ENCODE measurements at places on chromosomes 2 and 18.

DNA sequence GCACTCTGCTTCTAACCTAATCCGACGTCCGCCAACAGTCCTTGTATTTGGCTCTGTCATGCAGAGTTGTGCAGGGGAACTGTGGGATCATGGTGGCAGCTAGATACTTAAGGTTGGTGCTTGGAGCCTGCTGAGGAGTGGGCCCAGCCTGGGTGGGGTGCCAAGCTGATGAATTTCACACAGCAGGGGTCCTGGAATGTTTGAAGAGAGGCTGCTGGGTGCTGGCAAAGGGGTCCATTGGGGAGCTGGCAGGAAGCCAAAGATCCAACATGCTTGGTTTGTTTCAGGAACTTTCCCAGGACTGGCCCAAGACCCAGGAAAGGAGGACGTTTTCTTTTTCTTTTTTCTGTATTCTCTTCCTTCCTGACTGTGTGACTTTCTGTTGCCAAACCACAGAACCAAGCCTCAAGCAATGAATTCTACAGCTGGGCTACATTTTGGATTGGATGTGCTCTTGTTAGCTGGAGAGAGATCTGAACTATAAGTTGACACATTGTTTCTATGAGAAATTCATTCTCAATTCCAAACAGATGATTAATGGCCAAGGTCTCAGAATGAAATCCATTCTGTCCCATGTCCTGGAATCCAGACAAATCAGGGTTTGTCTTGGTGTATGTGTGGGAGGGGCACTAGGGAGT is 49.9 kb downstream of the DHRS9 start:
- no peak for DNase-seq

DNA sequence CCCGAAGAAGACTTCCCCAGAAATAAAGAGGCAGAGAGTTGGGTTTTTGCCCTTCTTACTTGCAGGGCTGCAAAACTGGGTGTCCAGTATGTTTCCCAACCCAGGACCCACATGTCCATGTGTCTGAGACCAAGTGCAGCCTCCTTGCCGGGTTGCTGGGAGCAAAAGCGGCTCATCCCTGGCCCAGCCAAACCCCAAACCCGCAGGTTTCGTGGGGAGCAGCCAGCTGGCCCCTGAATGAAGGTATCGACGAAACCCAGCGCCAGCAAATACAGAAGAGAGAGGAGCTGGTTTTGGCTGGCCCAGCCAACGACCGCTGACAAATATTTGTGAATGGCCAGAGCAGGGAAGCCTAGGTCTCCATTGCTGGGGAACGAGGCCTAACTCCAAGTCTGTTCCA is 197.1 kb downstream of the SMAD7 start:
- no peak for DNase-seq

DNA sequence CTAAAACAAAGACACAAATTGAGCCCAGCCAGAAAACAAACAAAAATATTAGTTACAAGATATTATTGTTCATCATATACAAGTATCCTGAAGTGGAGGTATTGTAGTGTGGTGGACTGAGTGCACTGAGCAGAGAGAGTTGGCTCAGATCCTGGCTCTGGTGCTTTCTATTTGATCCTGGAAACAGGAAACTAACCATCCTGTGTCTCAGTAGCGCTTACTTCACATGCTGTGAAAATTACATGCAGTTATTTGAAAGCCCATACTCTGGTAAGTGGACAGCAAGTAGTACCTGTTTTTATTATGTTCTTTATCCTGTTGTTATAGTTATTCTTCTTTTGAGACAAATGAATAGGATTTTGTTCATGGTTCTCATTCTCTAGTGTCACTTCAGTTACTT is 84.3 kb upstream of the CRIM1 start:
- DNase-seq, result no peak

GRCh38 chr2:119546447-119546767 is 2.2 kb downstream of the CFAP221 start:
- no peak for DNase-seq

DNA sequence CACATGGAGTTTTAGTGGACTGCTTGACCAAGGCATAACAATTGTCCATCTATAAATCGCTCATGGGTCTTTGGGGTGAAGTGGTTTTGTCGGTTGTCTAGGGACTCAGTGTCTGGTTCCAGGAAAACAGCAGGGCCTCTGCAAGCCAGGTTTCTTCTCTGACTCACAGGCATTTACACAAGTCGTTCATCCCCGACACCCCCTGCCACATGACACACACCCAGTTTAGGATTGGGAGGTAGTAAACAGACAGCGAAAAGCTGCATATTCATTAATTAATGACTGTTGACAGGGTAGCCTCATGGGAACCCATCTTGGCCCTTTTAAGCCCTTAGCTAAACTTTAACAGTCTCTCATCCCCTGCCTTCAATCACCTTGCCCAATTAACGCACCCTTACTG is 194.8 kb upstream of the ACVR2A start:
- DNase-seq, result no peak

- DNase-seq, result no peak
Observed at GRCh38 chr2:237724811-237725478, 73.6 kb upstream of the RBM44 start.

- DNase-seq, result no peak
Observed at GRCh38 chr2:99348173-99348572, 11.0 kb downstream of the EIF5B start.

GRCh38 chr2:177682836-177683660 is 290.5 kb downstream of the AGPS start:
- DNase-seq, result no peak

- no peak for DNase-seq
Observed at GRCh38 chr18:63443829-63444228, 21.6 kb upstream of the VPS4B start.

DNA sequence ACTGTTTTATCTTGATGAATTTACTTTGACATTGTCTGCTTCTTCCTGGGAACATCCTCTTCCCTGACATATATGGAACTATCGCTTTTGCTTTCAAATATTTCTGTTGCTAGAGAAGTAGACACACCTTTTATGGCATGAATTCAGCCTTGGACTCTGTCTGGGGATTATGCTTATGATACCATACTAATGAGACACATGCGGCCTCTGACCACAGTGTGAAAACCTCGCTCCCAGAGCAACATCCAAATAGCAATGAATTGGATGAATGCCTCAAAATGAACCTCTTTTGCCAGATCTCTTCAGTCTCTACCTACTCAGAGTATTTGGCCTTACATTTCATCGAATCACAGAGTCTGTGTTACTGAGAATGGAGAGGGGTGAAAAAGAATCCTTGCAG is 70.9 kb downstream of the PIEZO2 start:
- DNase-seq, result no peak

DNA sequence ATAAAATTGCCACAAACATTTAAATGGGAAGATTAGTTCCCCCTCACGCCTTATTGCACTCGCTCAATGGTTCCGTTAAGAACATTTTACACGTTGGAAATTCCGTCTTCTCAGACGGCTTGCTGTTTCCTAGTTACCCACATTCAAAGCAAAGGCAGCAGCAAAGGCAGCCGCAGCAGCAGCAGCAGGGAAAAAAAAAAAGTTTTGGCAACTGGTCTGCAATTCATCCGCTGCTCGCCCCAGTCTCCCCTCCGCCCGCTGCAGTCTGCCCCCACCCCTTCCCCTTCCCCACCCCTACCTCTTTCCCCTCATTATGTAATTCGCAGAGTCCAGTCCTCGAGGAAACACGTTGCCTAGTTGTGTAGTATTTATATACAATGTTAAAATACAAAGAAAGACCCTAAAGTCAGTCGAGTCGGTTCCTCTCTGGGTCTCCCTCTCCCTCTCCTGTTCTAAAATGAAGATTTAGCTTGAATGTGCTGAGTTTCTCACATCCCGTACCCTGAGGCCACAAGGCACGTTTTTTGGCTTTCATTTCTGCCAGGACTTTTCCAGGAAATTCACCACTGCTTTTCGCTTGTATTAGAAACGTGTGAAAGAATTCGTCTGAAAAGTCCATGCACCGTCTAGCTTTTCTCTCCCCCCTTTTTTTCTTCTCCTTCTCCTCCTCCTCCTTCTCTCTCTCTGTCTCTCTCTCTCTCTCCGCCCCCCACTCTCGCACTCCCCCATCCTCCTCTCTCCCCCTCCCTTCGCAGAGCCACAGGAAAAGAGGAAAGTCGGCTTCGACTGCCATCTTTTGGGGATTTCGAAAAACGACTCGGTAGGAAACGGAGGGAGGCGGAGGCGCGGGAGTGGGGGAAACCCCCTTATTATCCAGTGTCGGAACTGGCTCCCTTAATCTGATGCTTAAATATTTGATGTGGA is 140.0 kb downstream of the MEIS1 start:
- DNase-seq, result no peak

DNA sequence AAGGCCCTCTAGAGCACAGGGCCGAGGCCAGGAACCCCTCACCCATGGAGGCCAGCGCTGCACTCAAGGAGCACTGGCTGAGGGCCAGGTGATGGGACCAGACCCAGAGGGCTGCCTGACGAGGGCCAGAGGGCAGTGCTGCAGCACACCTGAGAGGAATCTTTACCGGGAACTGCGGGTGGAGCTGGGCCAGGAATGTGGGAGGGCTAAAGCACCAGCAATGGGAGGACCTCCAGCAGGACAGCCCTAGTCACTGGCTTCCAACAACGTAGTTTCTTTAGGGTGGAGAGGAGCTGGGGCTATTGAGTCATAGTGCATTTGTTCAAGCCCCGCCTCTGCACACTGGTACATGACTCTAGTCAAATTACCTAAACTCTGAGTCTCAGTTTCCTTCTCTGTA is 143.4 kb downstream of the TMEM17 start:
- no peak for DNase-seq

DNA sequence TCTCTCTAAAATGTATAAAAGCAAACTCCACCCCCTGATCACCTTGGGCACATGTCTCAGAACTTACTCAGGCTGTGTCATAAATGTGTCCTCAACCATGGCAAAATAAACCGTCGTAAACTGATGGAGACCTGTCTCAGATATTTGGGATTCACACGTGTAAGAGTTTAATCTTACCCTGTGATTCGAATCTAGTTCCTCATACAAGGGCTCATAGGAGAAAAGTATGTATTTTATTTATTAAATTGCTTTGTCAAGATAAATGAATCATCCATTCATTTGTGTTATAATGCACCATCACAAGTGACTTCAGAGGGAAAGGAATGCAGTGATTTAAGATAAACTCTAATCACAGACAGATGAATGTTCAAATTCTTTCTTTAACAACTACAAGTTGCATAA is 712.5 kb upstream of the LRATD1 start:
- no peak for DNase-seq

- no peak for DNase-seq
Observed at GRCh38 chr2:104430359-104430740, 423.6 kb upstream of the POU3F3 start.

DNA sequence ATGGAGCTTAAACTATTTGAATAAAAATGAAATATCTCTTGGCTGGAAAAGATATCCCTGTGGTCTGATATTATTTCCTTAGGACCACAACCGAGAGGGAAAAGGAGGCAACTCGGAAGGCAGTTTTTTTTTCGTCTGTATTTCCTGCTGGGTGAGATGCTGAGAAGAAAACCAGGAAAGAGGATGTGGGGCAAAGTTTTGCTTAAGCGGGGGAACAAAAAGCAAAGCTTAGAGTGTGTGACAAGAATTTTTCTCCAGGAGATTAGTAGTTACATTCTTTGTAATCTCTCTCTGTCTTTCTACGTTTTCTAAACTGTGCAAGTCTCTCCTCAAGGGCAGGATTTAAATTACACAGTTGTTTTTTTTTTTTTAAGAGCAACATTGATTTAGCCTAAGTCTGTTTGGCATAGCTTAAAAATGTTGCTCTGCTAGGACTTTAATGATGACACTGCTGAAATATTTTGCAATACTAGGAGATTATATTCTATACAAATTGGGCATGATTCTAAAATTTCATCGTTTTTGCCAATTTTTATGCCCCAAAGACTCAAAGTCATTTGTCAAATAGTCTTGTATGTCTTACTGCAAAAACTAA is 258.5 kb downstream of the KCNS3 start:
- DNase-seq, result no peak

GRCh38 chr2:100529900-100530299 is 32.9 kb upstream of the PDCL3 start:
- no peak for DNase-seq

- no peak for DNase-seq
Observed at GRCh38 chr18:3463051-3463450, 13.1 kb downstream of the TGIF1 start.

- no peak for DNase-seq
Observed at GRCh38 chr2:68653034-68653433, 9.7 kb downstream of the PROKR1 start.

DNA sequence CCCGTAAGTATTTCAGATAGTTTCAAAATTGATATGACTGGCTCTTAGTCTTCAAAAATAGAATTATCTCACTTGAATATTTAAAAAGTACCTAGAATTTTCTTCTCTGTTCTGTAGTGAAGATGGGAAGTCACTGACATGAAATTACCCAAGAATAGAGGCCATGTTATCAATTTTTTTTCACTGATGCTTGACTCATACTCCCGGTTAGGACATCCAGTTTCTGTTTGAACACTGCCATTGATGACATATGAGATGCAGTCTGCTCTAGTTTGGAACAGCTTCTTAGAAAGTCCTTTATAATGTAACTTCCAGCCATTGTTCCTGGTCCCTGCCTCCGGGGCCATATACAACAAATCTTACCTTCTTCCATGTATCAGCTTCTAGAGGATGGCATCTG is 26.0 kb downstream of the MAP3K20 start:
- DNase-seq, result no peak

DNA sequence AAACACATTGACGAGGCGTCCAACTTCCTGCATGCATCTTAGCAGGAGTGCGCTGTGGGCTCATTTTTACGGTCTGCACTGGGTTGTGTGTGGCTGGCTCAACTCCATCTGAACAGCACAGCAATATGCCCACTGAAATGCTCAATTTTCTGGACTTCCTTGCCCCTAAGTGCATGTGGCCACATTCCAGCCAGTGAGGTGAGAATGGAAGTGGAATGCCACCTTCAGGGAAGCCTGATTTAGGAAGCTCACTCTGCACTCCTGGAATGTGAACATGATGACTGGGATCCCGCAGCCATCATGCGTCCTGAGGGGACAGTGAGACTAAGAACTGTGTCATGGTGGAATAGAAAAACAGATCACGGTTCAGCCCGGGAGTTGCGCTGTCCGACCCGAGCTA is 76.2 kb downstream of the PSMG2 start:
- peak; percentile 26 for DNase-seq

- DNase-seq, result no peak
Observed at GRCh38 chr2:158486970-158487325, 30.2 kb downstream of the PKP4 start.

- DNase-seq, result no peak
Observed at GRCh38 chr2:198973785-198974184, 484.0 kb downstream of the SATB2 start.

DNA sequence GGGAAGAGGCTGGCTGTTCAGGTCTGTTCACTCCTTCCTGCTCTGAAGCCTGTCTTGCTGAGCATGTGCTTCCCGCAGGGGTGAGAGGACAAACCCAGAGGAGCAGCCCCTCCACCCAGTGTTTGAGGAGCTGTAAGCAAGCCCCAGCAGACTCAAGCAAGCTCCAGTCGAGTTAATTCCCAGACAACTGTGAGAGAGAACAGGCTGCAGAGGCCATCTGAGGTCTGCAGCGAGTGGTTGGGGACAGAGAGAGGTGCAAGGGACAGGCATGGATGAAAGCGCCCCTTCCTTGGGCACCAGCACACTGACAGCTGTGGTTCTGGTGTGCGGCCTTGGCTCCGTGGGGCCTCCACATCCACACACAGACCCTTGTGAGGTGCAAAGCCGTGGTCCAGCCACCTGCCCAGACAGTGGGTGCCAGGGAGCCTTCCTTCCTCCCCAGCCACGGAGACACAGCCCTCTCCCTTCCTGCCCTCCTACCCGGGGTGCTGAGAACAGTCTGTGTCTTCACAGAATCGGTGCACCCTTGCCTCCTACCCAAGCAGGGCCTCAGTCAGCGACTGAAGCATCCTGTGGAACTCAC is 36.2 kb downstream of the MAL start:
- DNase-seq, result peak; percentile 62

- DNase-seq, result no peak
Observed at GRCh38 chr2:40115348-40115747, 336.3 kb upstream of the THUMPD2 start.

GRCh38 chr2:160432633-160433032 is 61.0 kb downstream of the RBMS1 start:
- no peak for DNase-seq

All from mesenteric fat pad (tissue), 1 donor.